ENCODE measurements at places on chromosomes 12 and 14.

DNA sequence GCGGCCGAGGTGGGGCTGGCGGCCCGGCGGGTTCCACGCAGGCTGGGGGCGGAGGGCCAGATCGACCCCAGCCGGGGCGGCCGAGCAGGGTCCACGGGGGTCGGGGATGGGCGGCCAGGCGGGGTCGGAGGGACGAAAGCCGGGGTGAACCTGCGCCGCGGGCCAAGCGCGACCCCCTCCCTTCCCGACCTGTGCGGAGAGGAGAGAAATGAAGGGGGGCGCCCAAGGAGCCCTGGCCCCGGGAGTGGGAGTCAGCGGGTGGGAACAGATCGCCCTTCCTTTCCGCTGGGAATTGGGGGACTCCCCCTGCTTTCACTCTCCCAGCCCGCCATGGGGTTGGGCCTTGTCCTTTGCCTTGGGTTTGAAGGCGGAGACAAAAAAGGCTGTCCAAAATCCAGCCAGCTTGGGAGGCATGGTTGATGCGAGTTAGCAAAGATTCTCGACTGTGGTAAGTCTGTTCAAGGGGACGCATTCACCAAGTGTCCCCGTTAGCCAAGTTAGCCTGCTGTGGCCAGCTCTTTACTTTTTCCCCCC is 559 bp upstream of the CKAP4 start:
- peaks cover 2% of the 10 kb centered on the region for H3K36me3 ChIP-seq
- peak overlapping the region; percentile 78 for H3K27ac ChIP-seq
- DNase-seq = peak; percentile 75
- H3K4me1 ChIP-seq = peaks cover 4% of the 10 kb centered on the region
- H3K4me3 ChIP-seq = peak overlapping the region; percentile 85

DNA sequence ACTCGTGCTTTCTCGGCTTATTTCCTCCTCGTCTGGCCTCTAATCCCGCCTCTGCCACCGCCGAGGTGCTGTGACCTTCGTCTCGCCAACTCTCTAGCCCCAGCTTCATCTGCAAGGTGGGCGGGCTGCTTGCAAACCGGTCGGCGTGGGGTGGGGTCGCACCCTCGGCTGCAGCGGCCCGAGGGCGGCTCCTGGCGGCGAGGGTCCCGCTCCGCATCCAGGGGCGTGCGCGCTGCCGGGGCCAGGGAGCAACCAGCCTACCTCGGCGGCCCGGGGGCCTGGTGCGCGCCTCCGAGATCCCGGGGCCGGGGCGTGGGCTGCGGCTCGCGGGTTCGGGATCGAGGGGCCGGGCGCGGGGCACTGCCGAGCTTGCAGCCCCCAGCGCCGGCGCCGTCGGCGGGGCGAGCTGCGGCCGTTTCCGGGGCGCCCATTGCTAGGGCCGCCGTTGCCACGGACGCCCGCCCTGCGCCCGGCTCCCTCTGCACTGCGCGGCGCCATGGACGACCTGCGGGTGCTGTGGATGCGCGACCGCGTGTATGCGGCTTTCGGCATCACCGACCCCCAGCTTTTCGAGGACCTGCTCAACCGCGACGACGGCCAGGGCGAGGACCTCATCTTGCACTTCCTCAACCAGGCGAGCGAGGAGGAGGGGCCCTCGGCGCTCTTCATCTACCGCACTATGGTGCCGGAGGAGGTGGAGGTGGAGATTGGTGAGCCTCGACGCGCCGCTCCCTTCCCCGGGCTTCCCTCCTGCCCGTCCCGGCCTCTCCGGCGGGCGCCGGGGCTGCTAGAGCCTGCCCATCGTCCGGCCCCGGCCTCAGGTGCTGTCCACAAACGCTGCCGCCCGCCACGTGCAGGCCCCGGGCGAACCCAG is at the start of gene DNAH10:
Gene DNAH10, plus strand, starts transcription at position 461 of the 874 bp plus-strand sequence. Its CDS starts 36 bp downstream, at position 497.
- peak within 1 kb of the TSS; percentile 70 for H3K4me3 ChIP-seq
- peaks cover 8% of the 10 kb centered on the region for H3K27me3 ChIP-seq
- H3K4me1 ChIP-seq = peaks cover 7% of the 10 kb centered on the region
- peak; percentile 13 for DNase-seq

GRCh38 chr14:80705241-80705980 is 236.1 kb downstream of the CEP128 start:
- H3K4me3 ChIP-seq = no peak overlapping the region
- DNase-seq = no peak
- H3K27ac ChIP-seq = no peak overlapping the region

DNA sequence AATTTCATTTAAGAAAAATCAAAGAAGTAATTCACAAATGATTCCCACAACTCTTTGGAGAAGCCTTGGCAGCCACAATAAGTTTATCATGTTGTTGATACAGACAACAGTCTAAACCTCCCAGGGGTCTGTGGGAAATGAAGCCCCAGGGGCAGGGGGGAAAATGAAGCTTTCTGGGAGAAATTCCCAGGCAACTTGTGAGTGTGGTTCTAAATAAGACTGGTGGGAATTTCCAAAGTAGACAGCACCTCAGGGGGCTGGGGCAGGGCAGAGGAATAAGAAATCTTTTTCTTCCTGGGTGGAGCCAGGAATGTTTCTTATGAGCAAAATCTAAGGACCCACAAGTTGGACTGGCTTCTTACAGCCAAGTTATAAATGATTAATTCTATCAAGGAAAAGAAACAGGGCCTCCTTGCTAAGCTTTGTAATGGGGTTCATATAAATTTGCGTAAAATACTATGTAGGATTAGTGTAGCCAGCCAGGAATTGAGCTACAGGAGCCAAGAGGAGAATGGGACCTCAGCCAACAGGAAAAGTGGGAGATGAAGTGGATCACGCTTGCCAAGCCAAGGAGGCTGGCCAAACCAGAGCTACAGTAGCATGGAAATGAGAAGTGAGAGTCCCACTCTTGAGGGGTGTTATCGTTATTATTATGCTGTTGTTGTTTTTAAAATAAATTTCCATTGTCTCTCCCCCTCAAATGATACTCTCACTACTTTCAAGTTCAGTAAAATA is 182.9 kb upstream of the FAR2 start:
- no peak overlapping the region for H3K27ac ChIP-seq
- H3K4me3 ChIP-seq = no peak overlapping the region
- H3K4me1 ChIP-seq = no peaks in the 10 kb centered on the region
- no peaks in the 10 kb centered on the region for H3K36me3 ChIP-seq

- no peaks in the 10 kb centered on the region for H3K4me1 ChIP-seq
- H3K27ac ChIP-seq = no peak overlapping the region
These were observed 183.3 kb upstream of the SEL1L start for GRCh38 chr14:81716953-81717352.

GRCh38 chr14:99093532-99094517 is 178.2 kb downstream of the BCL11B start:
- H3K27ac ChIP-seq = no peak overlapping the region
- DNase-seq = no peak
- no peaks in the 10 kb centered on the region for H3K27me3 ChIP-seq
